ENCODE measurements at places on chromosomes 2 and 18. TPM values are rescaled to one million over a fixed set of nuclear protein-coding genes. Genes with fewer than 3 reads are reported as not detected.

The MAP2 gene
- 5.5 TPM for total RNA-seq

The SIX3 gene
- total RNA-seq: not detected

The FKBP7 gene
- total RNA-seq: 1.1 TPM

The NGEF gene
- total RNA-seq: 0.04 TPM

The PROKR1 gene
- total RNA-seq: not detected

The CACNB4 gene
- 0.08 TPM for total RNA-seq

The PFN4 gene
- total RNA-seq: 0.39 TPM

The SLC4A5 gene
- total RNA-seq: not detected

The SCYGR4 gene
- total RNA-seq: not detected

The KCNK3 gene
- total RNA-seq: not detected

The CIB4 gene
- not detected for total RNA-seq

The HOXD3 gene
- not detected for total RNA-seq

The C18orf63 gene
- total RNA-seq: not detected
